ENCODE measurements at places on chromosomes 4 and X. TPM values are rescaled to one million over a fixed set of nuclear protein-coding genes. Genes with fewer than 3 reads are reported as not detected.

- no peaks in the 10 kb centered on the region for H3K4me1 ChIP-seq
- H3K27me3 ChIP-seq = no peaks in the 10 kb centered on the region
- no peak overlapping the region for H3K4me3 ChIP-seq
- DNase-seq = no peak
- H3K27ac ChIP-seq = no peak overlapping the region
Measured at GRCh38 chrX:109954333-109954732, 48.6 kb upstream of the TMEM164 start.

The GCNA gene
- 2.1 TPM for total RNA-seq

The MAGEC1 gene
- not detected for total RNA-seq

GRCh38 chr4:74764119-74764518 lies 30.2 kb downstream of the BTC start:
- peaks cover 1% of the 10 kb centered on the region for H3K4me1 ChIP-seq
- DNase-seq = no peak
- H3K36me3 ChIP-seq = no peaks in the 10 kb centered on the region

DNA sequence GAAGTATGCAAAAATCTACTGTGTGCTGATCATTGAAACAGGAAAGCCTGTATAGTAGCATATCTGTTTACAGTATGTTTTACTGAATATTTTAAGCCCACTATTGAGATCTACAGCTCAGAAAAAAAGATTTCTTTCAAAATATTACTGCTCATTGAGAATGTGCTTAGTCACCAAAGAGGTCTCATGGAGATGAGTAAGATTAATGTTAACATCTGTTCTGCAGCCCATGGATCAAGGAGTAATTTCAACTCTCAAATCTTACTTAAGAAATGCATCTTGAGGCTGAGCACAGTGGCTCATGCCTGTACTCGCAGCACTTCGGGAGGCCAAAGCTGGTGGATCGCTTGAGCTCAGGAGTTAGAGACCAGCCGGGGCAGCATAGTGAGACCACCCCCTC lies 3.3 kb downstream of the RNF4 start:
- peaks cover 34% of the 10 kb centered on the region for H3K36me3 ChIP-seq
- no peak overlapping the region for H3K4me3 ChIP-seq
- DNase-seq = no peak
- no peak overlapping the region for H3K27ac ChIP-seq

- H3K4me3 ChIP-seq = no peak overlapping the region
- H3K36me3 ChIP-seq = peaks cover 79% of the 10 kb centered on the region
- H3K27ac ChIP-seq = peak overlapping the region; percentile 13
- no peak for DNase-seq
- no peaks in the 10 kb centered on the region for H3K27me3 ChIP-seq
Measured at GRCh38 chr4:1975391-1975801, 33.4 kb downstream of the NELFA start.

DNA sequence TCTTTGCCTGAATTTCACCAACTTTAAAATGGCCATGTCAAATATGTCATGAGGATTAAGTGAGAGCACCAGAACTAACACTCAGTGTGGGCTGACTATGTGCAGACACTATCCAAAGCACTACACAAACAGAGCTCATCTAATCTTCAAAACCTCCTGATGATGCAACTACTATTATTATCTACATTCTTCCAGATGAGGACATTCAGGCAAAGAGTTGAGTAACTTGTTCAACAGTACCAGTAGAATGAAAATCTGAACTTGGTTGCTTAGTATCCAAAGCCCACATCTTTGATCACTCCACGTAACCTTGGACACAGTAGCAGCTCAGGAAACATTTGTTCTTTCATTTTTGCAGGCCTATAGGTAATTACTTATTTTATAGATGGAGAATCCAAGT lies 90.1 kb downstream of the ATP8A1 start:
- H3K4me3 ChIP-seq = no peak overlapping the region
- no peak overlapping the region for H3K27ac ChIP-seq
- no peak for DNase-seq
- H3K4me1 ChIP-seq = peaks cover 10% of the 10 kb centered on the region
- H3K36me3 ChIP-seq = peaks cover 5% of the 10 kb centered on the region

- H3K27me3 ChIP-seq = no peaks in the 10 kb centered on the region
- no peaks in the 10 kb centered on the region for H3K4me1 ChIP-seq
- no peak overlapping the region for H3K27ac ChIP-seq
- no peaks in the 10 kb centered on the region for H3K36me3 ChIP-seq
- peak; percentile 51 for DNase-seq
- H3K4me3 ChIP-seq = no peak overlapping the region
Measured at GRCh38 chrX:120365320-120365719, 3.4 kb downstream of the ATP1B4 start.

The GABRE gene
- total RNA-seq = 33.8 TPM

The DCAF4L1 gene
- total RNA-seq = 0.53 TPM

The SLC6A14 gene
- total RNA-seq = 45.4 TPM

- H3K36me3 ChIP-seq = no peaks in the 10 kb centered on the region
- H3K4me3 ChIP-seq = no peak overlapping the region
- H3K27ac ChIP-seq = no peak overlapping the region
- no peak for DNase-seq
- H3K27me3 ChIP-seq = no peaks in the 10 kb centered on the region
- H3K4me1 ChIP-seq = no peaks in the 10 kb centered on the region
Measured at GRCh38 chrX:10981506-10981905, 129.6 kb upstream of the HCCS start.

The NKX1-1 gene
- not detected for total RNA-seq

DNA sequence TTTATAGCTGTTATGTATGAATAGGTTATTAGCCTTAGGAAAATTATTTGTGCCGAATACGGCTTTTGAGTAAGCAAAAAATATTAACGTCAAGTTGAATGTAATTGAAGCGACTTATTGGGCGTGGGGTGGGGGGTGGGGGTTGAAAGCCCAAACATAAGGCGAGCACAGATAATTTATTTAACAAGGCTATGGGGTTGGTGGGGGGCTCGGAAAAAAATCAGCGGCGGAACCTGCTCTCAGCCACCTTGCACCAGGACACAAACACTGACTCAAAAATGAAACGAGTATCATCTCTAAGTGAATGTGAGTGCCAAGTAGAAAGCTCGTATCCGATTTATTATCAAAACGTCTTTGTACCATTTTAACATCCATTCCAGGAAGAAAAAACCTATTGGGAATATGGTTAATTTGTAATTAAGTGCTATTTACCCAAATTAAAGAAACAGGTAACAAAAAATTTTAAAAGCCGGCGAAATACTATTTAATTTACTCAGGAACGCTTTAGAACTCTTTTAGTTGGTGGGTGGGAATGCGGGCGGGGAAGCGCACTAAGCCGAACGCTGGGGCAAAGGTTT lies 902 bp upstream of the LARP1B start:
- H3K36me3 ChIP-seq = no peaks in the 10 kb centered on the region
- peak overlapping the region; percentile 94 for H3K27ac ChIP-seq
- H3K4me3 ChIP-seq = peak overlapping the region; percentile 78
- no peak for DNase-seq

The UPF3B gene
- 6.6 TPM for total RNA-seq

GRCh38 chr4:174794543-174795094 lies 34.4 kb downstream of the GLRA3 start:
- H3K4me3 ChIP-seq = no peak overlapping the region
- DNase-seq = no peak
- no peaks in the 10 kb centered on the region for H3K4me1 ChIP-seq
- H3K36me3 ChIP-seq = no peaks in the 10 kb centered on the region

- H3K36me3 ChIP-seq = no peaks in the 10 kb centered on the region
- H3K27ac ChIP-seq = no peak overlapping the region
- H3K27me3 ChIP-seq = no peaks in the 10 kb centered on the region
- H3K4me1 ChIP-seq = no peaks in the 10 kb centered on the region
Measured at GRCh38 chrX:46620505-46620904, 46.9 kb downstream of the CHST7 start.

- H3K27ac ChIP-seq = no peak overlapping the region
- H3K27me3 ChIP-seq = no peaks in the 10 kb centered on the region
- no peak overlapping the region for H3K4me3 ChIP-seq
- H3K4me1 ChIP-seq = no peaks in the 10 kb centered on the region
Measured at GRCh38 chr4:13933191-13933590, 305.7 kb upstream of the BOD1L1 start.

GRCh38 chr4:49032440-49033161 lies 46.5 kb downstream of the CWH43 start:
- no peak for DNase-seq
- no peak overlapping the region for H3K4me3 ChIP-seq
- no peaks in the 10 kb centered on the region for H3K27me3 ChIP-seq

The ZNF280C gene
- total RNA-seq = 5.6 TPM

- DNase-seq = no peak
- H3K4me1 ChIP-seq = peaks cover 2% of the 10 kb centered on the region
- H3K36me3 ChIP-seq = no peaks in the 10 kb centered on the region
- H3K27me3 ChIP-seq = no peaks in the 10 kb centered on the region
Measured at GRCh38 chrX:46551494-46552128, 6.4 kb upstream of the ZNF674 start.

DNA sequence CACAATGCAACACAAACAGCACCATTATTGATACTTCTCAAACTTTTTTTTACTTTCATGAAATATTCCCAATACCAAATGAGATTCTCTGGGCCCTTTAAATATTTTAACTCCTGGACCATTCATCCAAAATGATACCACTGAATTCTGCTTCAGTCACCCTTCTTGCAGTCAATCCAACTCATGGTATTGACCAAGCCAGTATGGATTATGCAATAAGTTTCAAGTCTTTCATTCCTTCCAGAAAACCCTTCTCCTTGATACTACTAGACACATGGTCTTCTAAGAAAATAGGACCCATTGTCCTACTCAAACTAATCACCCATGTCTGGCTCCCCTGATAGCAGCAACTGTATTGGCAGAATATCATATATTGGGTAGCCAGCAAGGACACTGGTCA lies 23.0 kb downstream of the ZNF721 start:
- no peak for DNase-seq
- H3K4me1 ChIP-seq = peaks cover 5% of the 10 kb centered on the region
- H3K4me3 ChIP-seq = no peak overlapping the region
- H3K27me3 ChIP-seq = no peaks in the 10 kb centered on the region

DNA sequence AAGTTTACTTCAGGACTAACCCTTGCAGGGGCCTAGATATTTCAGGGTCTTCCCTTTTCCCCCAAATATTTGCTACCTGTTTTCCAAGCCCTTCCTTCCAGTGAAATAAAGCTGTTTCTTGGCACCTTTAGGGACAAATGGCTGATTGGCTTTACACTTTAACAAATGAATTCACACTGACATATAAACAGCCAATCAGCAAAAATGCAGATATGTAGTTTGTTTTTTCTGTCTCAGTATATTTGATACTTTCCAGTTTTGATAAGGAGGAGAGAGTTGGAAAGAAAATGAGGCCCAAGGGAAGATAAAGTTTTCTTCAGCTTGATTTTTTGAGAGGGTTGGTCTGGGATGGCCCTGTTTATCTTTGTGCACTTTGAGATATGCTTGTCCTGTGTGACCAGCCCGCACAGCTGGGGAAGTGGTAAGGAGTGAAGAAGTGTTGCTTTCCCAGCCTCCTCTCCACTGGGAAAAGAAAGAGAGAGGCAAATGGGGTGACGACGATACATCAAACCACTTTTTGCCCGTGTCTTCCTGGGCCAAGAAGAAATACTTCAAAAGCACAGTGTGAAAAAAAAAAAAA lies 67.5 kb downstream of the MGST2 start:
- no peak overlapping the region for H3K27ac ChIP-seq
- no peak overlapping the region for H3K4me3 ChIP-seq
- no peaks in the 10 kb centered on the region for H3K27me3 ChIP-seq
- peaks cover 5% of the 10 kb centered on the region for H3K36me3 ChIP-seq
- peaks cover 36% of the 10 kb centered on the region for H3K4me1 ChIP-seq
- DNase-seq = no peak

DNA sequence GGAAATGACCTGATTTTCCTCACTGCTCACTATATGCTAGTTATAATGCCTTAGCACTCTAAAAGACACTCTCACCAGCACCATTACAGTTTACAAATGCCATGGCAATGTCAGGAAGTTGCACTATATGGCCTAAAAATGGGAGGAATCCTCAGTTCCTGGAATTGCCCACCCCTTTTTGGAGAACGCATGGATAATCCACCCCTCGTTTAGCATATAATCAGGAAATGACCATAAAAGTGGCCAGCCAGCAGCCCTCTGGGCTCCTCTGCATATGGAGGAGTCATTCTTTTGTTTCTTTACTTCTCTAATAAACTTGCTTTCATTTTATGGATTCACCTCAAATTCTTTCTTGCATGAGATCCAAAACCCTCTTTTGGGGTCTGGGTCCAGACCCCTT lies 93.0 kb downstream of the UPRT start:
- H3K27ac ChIP-seq = no peak overlapping the region
- DNase-seq = no peak
- H3K36me3 ChIP-seq = no peaks in the 10 kb centered on the region

DNA sequence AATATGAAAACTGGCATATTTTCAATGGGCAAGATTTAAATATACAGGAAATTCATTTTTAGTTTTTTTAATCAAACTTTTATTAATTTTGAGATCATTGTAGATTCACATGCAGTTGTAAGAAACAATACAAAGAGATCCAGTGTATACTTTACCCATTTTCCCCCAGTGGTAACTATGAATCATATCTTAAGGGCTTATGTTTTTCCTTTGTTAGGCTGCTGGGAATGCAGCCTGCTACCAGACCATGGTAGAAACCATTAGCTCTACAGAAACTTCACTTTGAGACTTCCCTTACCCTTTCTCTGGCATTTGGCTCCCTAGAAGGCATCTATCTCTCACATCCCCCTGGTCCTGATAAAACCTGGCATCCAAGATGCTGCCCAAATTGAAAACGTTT lies 147.6 kb upstream of the EOLA2 start:
- no peak overlapping the region for H3K27ac ChIP-seq
- no peaks in the 10 kb centered on the region for H3K4me1 ChIP-seq
- no peak for DNase-seq
- no peaks in the 10 kb centered on the region for H3K36me3 ChIP-seq
- no peak overlapping the region for H3K4me3 ChIP-seq

DNA sequence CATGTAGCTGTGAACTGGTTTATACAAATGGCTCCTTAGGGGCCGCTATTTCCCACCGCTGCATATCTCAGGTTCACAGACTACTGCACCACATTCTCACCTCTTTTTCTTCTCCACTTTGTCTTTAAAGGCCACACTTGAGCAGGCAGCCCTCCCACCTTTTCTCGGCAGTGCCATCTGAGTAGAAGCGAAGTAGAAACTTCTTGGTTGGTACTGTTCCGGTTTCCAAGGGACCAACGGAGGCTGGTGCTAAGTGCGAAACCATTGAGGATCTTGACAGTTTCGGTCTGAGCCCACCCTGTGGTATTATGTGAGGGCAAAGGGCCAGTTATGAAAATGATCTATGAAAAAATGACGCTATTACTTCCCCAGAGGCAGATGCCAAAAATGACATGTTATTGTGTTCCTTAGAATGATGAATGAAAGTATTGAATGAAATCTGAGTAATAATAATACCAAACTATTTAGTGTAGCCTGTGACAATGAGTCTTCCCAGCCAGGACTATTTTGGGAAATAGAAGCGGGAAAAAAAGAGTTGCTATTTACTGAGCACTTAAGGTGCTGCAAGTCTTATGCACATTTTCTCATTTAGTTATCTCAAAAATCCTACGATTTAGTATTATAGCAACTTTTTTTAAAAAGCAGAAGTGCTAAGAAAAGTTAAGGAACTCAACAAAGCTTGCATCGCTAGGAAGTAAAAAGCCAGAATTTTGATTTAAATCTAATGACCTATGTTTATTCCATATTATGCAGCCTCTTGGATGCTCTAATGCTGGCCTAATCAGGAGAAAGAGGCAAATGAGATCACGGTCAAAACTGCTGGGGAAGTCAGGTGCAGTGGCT lies 29.6 kb upstream of the CHRNA9 start:
- no peak overlapping the region for H3K27ac ChIP-seq
- no peaks in the 10 kb centered on the region for H3K27me3 ChIP-seq
- H3K36me3 ChIP-seq = no peaks in the 10 kb centered on the region
- H3K4me1 ChIP-seq = peaks cover 26% of the 10 kb centered on the region
- no peak overlapping the region for H3K4me3 ChIP-seq
- no peak for DNase-seq

The TLR3 gene
- total RNA-seq = 26.8 TPM

Data from lower lobe of right lung (tissue), 2 donors.